Nasal cavity respiratory epithelium epithelial cell of viscerocranial mucosa (primary cell): ENCODE measurements at places on chromosomes 16 and 17. TPM values are rescaled to one million over a fixed set of nuclear protein-coding genes. Genes with fewer than 3 reads are reported as not detected.

Gene ABCC6
- total RNA-seq = under 0.01 and 0.57 TPM in 2 replicates

Gene MEOX1
- total RNA-seq = 0.34 TPM in 1 of 2 replicates, not detected in the other

Gene SMIM22
- total RNA-seq = 2.1 and 5.8 TPM in 2 replicates

Gene NXN
- 69.7 and 82.2 TPM in 2 replicates for total RNA-seq

Gene TPSD1
- total RNA-seq = not detected in 2 replicates

Gene MYH1
- not detected in 2 replicates for total RNA-seq

Gene ADAMTS18
- not detected in 2 replicates for total RNA-seq

Gene CSH2
- not detected in 2 replicates for total RNA-seq

Gene MSRB1
- 6.8 and 7.3 TPM in 2 replicates for total RNA-seq

Gene FBXL16
- total RNA-seq = 1.4 and 1.7 TPM in 2 replicates

Gene NPIPA2
- total RNA-seq = 0.34 and 1.1 TPM in 2 replicates

Gene LGALS9B
- 0.50 TPM in 1 of 2 replicates, not detected in the other for total RNA-seq

Gene RNF135
- total RNA-seq = 15.4 and 19.7 TPM in 2 replicates

Gene C16orf54
- not detected in 2 replicates for total RNA-seq

Gene FLII
- 383 and 510 TPM in 2 replicates for total RNA-seq

Gene BCAR1
- total RNA-seq = 30.1 and 77.1 TPM in 2 replicates

Gene ASIC2
- not detected in 2 replicates for total RNA-seq

Gene HAPSTR1
- total RNA-seq = 84.4 and 95.3 TPM in 2 replicates

Gene FBXO31
- 31.4 and 50.4 TPM in 2 replicates for total RNA-seq

Gene TSNAXIP1
- 0.50 TPM in 1 of 2 replicates, not detected in the other for total RNA-seq

Gene HBM
- total RNA-seq = not detected in 2 replicates

Gene TBC1D16
- total RNA-seq = 18.1 and 80.1 TPM in 2 replicates

Gene OSGIN1
- total RNA-seq = 3.1 and 5.1 TPM in 2 replicates

Gene TAOK1
- total RNA-seq = 48.9 and 65.1 TPM in 2 replicates

Gene NXPH3
- under 0.01 and 0.14 TPM in 2 replicates for total RNA-seq

Gene ABCC11
- 0.21 and 0.34 TPM in 2 replicates for total RNA-seq

Gene AOC3
- under 0.01 and 0.57 TPM in 2 replicates for total RNA-seq

Gene PERCC1
- total RNA-seq = not detected in 2 replicates

Gene ZNF778
- total RNA-seq = 9.9 and 13.4 TPM in 2 replicates

Gene CCL16
- total RNA-seq = not detected in 2 replicates
